NCI-H2081 (cell line): ENCODE measurements at places on chromosomes 7 and 10.

GRCh38 chr10:129120441-129120840 lies 346.6 kb upstream of the MGMT start:
- DNase-seq = no peak

GRCh38 chr7:22591271-22591670 lies 91.3 kb upstream of the STEAP1B start:
- DNase-seq = no peak

- DNase-seq = no peak
Measured at GRCh38 chr10:111360260-111360925, 283.6 kb downstream of the ADRA2A start.

DNA sequence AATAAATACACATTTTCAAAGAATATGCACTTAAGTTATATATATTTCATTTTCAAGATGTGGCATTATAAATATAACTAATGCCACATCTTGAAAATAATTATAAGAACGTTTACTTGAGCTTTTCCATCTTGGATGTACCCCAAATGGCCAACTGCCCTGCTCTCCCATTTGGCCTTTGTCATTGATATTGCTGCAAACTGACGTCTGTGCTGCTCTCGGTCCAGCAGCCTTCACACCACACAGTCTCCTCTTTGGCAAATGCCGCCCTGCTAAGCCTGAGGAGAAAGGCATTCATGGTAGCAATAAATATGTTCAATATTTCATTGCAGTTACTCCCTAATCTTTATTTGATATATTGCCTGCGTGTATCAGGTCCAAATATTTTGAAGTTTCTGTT lies 384.6 kb upstream of the ADARB2 start:
- no peak for DNase-seq
